ENCODE measurements at places on chromosomes 3 and 15. TPM values are rescaled to one million over a fixed set of nuclear protein-coding genes. Genes with fewer than 3 reads are reported as not detected.

BFSP2 gene
- polyA plus RNA-seq: not detected

ADGRG7 gene
- not detected for polyA plus RNA-seq

FBXO40 gene
- polyA plus RNA-seq: not detected

PATL2 gene
- polyA plus RNA-seq: 0.33 TPM

AMOTL2 gene
- 23.2 TPM for polyA plus RNA-seq

TMEM266 gene
- polyA plus RNA-seq: 0.06 TPM

EID1 gene
- polyA plus RNA-seq: 41.7 TPM

CFAP20DC gene
- polyA plus RNA-seq: 8.1 TPM

RARB gene
- polyA plus RNA-seq: 2.2 TPM

GNAT1 gene
- polyA plus RNA-seq: 0.07 TPM

TPRG1 gene
- polyA plus RNA-seq: 50.3 TPM

GPR160 gene
- polyA plus RNA-seq: 0.69 TPM

SLC22A13 gene
- 0.53 TPM for polyA plus RNA-seq

CA12 gene
- 32.2 TPM for polyA plus RNA-seq

PRR20G gene
- not detected for polyA plus RNA-seq

PAQR9 gene
- polyA plus RNA-seq: not detected

ANXA2 gene
- polyA plus RNA-seq: 1,972 TPM

ATP2C1 gene
- 23.0 TPM for polyA plus RNA-seq

MYO5C gene
- polyA plus RNA-seq: 5.4 TPM

MCF2L2 gene
- polyA plus RNA-seq: 0.26 TPM

Data from esophagus (tissue), 2 donors.